Caco-2 (cell line): ENCODE measurements at places on chromosomes 12 and 14. TPM values are rescaled to one million over a fixed set of nuclear protein-coding genes. Genes with fewer than 3 reads are reported as not detected.

DNA sequence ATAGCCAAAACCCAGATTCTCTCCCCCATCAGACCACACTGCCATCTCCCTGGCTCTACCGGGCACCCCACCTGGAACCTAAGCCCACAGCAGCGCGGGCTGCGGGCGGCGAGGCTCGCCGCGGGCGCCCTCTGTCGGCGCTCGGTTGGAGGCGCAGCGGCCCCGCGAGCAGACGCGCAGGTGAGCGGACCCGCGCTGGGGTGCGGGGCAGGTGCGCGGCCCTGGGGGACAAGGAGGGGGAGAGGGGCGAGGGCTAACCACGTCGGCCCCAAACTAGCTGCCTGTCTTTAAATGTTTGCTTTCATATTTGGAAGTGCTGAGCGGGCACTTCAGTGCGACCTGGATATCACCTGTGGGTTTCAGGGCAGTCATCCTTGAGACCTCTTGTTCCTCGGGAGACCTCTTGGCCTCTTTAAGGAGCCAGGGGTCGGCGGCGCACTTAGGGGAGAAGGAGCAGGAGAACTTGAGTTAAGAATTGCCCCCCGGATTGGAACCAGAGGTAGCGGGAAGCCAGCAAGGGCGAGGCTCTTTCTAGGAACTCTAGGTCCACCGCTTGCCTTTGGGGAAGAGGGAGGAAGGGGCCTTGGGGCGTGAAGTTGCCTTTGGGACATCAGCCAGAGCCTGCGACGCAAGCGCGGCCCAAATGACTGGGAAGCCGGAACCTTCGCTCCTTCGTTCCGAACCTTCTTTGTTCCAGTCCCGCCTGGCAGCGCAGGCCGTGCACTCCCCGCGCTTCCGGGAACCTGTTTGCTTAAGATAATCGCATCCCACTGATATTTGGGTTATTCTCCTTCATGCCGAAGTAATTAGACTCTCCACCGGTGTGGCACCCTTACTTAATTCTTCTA lies 78.7 kb downstream of the NEDD1 start:
- DNase-seq = peak; percentile 57
- H3K27ac ChIP-seq = no peak overlapping the region
- no peaks in the 10 kb centered on the region for H3K36me3 ChIP-seq
- no peaks in the 10 kb centered on the region; the same call in 1 of the 2 replicates for H3K27me3 ChIP-seq
- peaks cover 5% of the 10 kb centered on the region; the same call in 1 of the 2 replicates for H3K4me1 ChIP-seq

DNA sequence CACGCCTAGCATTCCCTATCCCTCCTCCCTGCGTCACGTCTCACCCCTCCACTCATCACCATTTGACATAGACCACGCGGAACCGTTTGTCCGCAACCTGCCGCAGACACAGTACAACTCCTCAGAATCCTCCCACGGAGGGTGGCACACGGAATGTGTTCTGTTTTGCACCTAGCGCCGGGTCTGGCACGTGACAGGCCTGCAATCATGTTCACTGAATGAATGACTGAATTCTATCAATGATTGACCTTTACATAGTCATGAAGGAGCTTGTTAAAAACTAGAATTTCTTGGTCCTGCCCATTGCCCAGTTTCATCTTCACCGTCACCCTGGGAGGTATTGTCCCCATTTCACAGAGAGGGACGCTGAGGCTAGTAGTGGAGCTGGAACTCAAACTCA lies 4.7 kb downstream of the SLC6A12 start:
- H3K27me3 ChIP-seq = no peaks in the 10 kb centered on the region
- DNase-seq = no peak
- H3K4me1 ChIP-seq = peaks cover 26% of the 10 kb centered on the region
- H3K4me3 ChIP-seq = no peak overlapping the region

DNA sequence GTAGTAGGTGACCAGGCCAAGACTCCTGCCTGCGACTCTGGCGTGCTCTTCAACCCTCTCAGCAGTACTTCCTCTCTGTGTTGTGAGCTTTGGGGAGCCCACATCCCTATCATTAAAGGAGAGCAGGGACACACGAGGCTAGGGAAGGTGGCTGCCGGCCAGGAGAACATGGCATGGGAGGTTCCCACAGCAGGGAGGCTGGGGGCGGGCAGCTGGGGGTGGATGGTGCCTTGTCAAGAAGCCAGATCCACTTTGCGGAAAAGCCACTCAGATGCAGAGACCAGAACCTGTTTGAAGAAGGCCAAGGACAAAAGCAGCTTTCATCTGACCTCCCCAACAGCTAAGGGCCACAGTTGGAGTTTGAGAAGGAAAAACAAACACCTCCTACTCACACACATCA lies 198.6 kb downstream of the BCL11B start:
- H3K4me1 ChIP-seq = no peaks in the 10 kb centered on the region
- no peaks in the 10 kb centered on the region for H3K27me3 ChIP-seq
- DNase-seq = no peak

DNA sequence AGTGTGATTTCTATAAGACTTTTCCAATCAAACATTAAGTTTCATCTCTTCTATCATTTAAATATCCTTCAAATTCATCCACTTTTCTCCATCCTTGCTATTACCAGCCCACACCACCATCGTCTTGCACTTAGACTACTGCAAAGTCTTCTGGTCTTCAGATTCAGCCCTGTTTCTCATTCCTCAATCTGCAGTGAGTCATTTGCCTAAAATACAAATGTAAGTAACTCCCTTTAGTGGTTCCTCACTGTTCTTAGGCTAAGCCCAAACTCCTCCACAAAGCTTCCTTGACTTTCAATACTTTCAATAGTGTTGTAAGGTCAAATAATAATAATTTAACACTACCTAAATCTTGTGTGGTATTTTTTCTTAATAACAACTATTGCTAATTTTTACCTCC lies 83.3 kb downstream of the PLEKHG7 start:
- no peaks in the 10 kb centered on the region for H3K4me1 ChIP-seq
- no peaks in the 10 kb centered on the region for H3K27me3 ChIP-seq
- no peak overlapping the region for H3K4me3 ChIP-seq
- DNase-seq = no peak

DNA sequence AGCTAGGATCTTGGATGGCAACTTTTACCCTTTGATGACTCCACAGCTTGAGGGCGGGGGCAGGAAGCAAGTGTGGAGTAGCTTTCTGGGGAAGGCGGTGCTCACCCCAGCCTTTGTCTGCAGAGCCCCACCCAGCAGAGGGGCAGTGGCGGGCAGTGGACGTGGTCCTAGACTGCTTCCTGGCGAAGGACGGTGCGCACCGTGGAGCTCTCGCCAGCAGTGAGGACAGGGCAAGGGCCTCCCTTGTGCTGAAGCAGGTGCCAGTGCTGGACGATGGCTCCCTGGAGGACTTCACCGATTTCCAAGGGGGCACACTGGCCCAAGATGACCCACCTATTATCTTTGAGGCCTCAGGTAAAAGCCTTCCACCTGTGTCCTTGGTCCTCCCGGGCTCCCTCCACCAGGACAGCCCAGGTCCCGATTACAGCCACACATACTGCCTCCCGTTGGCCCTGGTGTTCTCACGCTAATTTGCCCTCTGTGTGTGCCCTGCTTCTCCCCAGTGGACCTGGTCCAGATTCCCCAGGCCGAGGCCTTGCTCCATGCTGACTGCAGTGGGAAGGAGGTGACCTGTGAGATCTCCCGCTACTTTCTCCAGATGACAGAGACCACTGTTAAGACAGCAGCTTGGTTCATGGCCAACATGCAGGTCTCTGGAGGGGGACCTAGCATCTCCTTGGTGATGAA lies 1.2 kb downstream of the TAPBPL start:
- no peaks in the 10 kb centered on the region for H3K27me3 ChIP-seq
- peaks cover 9% of the 10 kb centered on the region; the same call in 1 of the 2 replicates for H3K4me1 ChIP-seq
- DNase-seq = no peak
- peak overlapping the region; percentile 82 for H3K4me3 ChIP-seq

- no peaks in the 10 kb centered on the region; the same call in 1 of the 2 replicates for H3K36me3 ChIP-seq
- DNase-seq = peak; percentile 46
- no peak overlapping the region for H3K4me3 ChIP-seq
- H3K4me1 ChIP-seq = peaks cover 79% of the 10 kb centered on the region
- H3K27ac ChIP-seq = peak overlapping the region; percentile 83
Observed at GRCh38 chr14:55126932-55127459, 2.1 kb upstream of the LGALS3 start.

DNA sequence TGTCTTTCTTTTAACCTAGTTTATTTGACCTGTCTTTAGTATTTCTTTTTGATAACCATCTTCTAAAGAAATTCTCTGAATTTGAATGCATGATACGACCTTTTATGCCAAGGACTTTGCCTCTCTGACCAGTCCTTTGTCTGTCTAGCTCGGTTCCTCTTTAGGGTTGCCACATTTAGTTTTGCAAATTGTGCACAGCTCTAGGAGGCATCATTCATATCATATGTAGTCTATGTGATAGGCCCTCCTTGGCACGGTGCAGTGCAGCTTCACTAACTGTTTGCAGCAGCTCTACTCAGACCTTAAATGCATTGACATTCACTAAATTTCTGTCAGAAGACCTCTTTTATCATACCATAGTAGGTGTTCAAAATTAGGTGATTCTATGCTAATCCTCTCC lies 75.6 kb downstream of the USP15 start:
- DNase-seq = no peak
- H3K36me3 ChIP-seq = no peaks in the 10 kb centered on the region
- H3K27ac ChIP-seq = no peak overlapping the region
- no peak overlapping the region for H3K4me3 ChIP-seq
- no peaks in the 10 kb centered on the region for H3K27me3 ChIP-seq

DNA sequence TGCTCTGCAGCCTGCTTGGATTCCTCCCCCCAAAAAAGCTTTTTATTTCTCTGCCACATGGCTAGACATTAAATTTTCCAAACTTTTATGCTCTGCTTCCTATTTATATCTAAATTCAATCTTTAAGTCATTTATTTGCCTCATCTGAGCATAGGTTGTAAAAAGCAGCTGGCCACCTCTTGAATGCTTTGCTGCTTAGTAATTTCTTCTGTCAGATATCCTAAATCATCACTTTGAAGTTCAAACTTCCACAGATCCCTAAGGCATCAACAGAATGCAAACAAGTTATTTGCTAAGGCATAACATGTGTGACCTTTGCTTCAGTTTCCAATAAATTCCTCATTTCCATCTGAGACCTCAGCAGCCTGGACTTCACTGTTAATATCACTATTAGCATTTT lies 209.6 kb downstream of the FSCB start:
- H3K27me3 ChIP-seq = no peaks in the 10 kb centered on the region
- peaks cover 3% of the 10 kb centered on the region; the same call in 1 of the 2 replicates for H3K4me1 ChIP-seq
- H3K27ac ChIP-seq = no peak overlapping the region
- no peaks in the 10 kb centered on the region for H3K36me3 ChIP-seq
- DNase-seq = no peak

DNA sequence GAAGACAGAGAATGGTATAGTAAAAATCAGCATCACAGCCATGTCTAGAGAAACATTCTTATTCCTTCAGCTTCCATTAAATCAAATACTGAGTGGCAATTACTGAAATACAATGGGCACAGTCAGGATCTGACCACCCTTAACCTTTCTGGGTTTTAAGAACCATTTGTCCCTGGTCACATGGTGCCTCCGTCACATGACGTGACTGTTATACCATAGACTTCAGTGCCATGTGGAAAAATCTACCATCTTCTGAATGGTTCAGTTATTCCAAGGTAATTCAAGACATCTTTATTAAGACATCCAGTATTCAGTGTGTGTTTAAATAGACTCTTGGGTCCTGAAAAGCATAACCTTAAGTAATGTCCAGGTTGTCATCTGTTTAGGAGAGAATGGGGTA lies 553.1 kb upstream of the FLRT2 start:
- H3K27me3 ChIP-seq = no peaks in the 10 kb centered on the region
- DNase-seq = no peak
- no peak overlapping the region for H3K4me3 ChIP-seq
- H3K36me3 ChIP-seq = no peaks in the 10 kb centered on the region

- no peak overlapping the region for H3K27ac ChIP-seq
- no peaks in the 10 kb centered on the region for H3K4me1 ChIP-seq
- no peak overlapping the region for H3K4me3 ChIP-seq
- peak; percentile 14 for DNase-seq
Observed at GRCh38 chr12:84727961-84728360, 184.6 kb downstream of the SLC6A15 start.

The PTGER2 gene
- 0.27 and 0.39 TPM in 2 replicates for total RNA-seq

The C14orf180 gene
- not detected in 2 replicates for total RNA-seq

The SLCO1B1 gene
- 0.18 and 0.51 TPM in 2 replicates for total RNA-seq

The SERPINA5 gene
- 2.2 and 2.6 TPM in 2 replicates for total RNA-seq

The BBOF1 gene
- total RNA-seq = 0.66 and 0.91 TPM in 2 replicates
